ENCODE measurements at places on chromosomes 12 and 14.

DNA sequence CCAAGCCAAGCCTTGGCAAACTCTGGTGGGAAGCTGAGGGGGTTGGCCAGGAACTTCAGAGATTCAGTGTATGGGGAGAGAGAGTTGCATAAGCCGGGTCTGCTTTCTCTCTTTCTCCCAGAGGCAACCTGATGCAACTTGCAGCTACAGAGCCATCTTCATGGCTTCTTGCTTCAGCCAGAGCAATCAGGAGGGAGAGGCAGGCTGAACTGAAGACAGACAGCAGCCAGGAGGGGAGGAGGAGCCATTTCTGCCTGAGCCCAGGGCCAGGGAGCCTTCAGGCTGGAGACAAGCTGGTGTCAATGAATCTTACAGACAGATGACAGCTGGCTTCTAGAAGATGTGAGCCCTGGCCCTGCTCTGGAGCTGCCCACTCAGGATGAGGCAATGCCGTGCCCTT is 18.7 kb downstream of the NPC2 start:
- no peak for DNase-seq

DNA sequence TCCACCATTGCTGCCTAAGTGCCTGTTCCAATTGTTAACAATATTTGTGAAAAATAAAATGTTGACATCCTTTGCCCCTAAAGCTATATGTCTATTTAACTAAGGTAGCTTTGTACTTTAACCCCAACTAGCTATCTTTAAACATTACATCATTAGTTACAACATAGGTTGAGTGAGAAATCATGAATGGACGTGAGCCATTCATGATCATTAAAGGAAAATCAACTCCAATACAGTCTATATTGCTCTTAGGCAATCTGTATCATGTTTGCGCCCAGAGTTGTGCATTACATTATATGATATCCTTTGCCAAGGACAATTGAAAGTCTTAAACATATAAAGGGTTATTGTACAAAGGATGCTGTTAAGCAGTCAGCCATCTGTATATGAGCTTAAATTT is 269.6 kb downstream of the ALX1 start:
- DNase-seq, result no peak

- no peak for DNase-seq
Observed at GRCh38 chr14:28294834-28295440, 471.6 kb upstream of the FOXG1 start.

DNA sequence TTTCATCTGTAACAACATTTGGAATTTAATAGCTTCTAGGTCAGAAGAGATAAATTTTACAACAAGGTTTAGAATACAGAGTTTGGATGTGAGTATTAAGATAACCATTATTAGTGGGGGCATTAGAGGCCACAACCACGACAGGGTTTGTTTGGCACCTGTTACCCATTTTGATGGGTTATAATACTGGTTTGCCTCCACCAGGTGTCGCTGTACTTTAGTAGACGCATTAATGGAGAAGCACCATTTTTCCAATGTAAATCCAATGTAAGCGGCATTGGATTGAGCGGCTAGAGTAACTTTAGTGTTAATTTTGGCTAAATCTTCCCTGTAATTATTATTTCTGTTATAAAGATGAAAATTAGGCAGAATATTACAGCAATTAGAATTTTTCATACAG is 136.2 kb downstream of the SLCO1B3 start:
- no peak for DNase-seq

DNA sequence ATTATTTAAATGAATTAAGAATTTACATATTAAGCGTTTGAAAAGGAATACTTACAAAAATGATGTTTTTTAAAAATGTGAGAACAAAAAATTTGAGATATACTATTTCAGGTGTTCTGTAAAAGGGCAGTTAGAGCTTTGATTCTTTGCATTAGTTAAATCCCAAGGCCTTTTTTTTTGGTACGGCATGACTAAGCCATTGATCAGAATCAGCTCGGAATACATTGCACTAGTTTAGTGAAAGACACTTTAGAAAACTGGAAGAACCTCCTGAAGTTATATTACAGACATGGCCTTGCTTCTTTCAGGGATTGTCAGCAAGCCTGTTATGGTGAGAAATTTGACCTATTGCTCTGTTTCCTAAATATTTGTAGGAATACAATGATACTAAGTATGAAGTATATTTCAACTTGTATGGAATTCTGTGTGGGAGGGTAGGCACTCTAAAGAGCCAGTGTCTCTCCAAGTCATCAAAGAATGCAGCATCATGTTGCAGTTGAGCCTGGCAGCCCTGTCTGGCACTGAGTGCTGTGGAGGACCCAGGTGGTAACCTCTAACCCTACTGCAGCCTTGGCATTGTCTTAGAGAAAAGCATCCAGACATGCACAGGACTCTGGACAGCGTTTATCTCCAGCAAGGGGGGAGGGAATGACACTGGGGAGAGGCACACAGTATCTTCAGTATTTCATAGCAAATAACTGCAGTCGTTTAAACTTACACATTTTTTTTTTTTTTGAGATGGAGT is 1.5 kb downstream of the KLC1 start:
- no peak for DNase-seq

DNA sequence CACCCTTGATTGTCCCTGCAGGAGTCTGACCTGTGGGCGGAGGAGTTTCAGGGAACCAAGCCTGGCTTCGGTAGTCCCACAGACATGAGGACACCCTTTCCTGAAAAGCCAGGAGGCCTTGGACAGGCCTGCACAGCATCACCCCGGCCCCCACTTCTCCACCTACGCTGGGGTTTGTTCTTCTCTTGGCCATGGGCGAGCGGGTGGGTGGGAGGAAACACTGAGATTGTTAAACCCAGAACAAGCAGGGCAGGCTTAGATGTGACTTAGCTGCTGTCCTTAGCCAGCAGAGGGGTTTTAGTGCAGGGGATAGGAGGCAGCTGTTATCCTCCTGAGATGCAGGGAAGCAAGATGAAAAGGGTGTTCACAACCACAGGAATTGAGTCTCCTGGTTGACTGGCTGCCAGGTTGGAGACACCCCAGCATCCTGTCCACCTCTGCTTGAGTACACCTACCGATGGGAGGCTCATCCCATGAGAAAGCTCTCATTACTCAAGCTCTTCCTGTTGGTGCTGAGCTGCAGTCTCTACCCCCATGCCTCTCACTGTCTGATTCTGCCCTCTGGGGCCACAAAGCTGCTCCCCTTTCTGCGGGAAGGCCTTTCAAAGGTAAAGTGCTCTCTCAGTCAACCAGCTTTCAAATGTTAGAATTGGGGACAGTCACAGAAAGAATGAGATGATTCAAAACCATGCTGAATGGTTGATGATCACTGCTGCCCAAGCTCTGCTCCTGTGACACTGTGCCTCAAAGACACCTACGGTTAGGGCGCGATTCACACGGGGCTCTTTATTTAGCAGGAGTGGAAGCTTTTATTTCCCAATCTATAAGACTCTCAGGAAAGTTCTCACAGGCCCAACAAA is 86.3 kb downstream of the IRF2BPL start:
- DNase-seq, result no peak

- no peak for DNase-seq
Observed at GRCh38 chr14:26032348-26032747, 565.5 kb downstream of the NOVA1 start.
